ENCODE measurements at places on chromosomes 4 and X.

DNA sequence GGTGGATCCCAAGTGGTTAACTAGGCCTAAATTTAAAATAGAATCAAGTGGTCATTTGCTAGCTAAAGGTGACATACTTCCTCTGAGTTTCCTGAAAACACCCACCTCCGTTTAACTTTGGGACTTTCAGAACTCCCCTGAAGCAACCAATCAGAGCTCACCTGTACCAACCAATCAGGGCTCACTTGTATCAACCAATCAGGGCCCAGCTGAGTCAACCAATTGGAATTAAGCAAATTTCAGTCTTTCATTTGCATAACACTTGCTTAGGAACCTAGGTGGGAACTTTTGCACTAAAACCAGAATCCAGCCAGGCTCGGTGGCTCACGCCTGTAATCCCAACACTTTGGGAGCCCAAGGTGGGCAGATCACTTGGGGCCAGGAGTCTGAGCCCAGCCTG, 15.9 kb downstream of the GPC4 start:
- DNase-seq, result no peak

DNA sequence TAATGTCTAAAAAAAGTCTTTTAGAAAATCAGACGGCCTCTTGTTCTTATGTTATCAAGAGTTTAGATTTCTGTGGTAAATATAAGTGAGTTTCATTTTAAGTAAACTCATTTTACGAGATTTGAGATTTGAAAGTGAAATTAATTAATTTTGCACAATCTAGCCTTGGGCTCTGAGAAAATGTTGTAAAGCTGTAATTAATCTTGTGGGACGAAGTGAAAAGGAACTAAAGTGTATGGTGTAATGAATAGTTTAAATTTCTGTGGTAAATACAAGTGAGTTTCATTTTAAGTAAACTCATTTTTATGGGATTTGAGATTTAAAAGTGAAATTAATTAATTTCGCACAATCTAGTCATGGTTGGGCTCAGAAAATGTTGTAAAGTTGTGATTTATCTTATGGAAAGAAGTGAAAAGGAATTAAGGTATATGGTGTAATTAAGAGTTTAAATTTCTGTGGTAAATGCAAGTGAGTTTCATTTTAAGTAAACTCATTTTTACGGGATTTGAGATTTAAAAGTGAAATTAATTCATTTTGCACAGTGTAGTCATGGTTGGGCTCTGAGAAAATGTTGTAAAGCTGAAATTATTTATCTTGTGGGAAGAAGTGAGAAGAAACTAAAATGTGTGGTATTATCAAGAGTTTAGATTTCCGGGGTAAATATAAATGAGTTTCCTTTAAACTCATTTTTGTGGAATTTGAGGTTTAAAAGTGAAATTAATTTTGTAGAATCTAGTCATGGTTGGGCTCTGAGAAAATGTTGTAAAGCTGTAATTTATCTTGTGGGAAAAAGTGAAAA, 1.6 kb downstream of the SCML1 start:
- DNase-seq, result no peak

DNA sequence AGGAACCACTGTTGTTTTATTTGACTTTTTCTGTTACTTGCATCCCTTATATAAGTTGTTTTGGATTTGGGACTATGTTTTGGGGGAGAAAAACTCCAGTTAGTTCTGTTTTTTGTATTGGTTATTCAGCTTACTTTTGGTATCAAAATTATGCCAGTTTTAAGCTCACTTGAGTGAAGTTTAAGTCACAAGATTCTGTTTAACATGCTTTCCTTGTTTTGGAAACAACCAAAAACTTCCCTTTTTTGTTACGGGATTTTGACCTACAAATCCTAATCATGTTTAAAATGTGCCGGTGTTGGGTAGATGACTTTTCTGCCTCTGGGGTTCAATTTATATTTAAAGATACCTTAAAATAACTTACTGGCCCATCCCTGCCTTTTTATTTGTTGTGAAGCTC, 36.0 kb downstream of the CCNI start:
- DNase-seq, result no peak

DNA sequence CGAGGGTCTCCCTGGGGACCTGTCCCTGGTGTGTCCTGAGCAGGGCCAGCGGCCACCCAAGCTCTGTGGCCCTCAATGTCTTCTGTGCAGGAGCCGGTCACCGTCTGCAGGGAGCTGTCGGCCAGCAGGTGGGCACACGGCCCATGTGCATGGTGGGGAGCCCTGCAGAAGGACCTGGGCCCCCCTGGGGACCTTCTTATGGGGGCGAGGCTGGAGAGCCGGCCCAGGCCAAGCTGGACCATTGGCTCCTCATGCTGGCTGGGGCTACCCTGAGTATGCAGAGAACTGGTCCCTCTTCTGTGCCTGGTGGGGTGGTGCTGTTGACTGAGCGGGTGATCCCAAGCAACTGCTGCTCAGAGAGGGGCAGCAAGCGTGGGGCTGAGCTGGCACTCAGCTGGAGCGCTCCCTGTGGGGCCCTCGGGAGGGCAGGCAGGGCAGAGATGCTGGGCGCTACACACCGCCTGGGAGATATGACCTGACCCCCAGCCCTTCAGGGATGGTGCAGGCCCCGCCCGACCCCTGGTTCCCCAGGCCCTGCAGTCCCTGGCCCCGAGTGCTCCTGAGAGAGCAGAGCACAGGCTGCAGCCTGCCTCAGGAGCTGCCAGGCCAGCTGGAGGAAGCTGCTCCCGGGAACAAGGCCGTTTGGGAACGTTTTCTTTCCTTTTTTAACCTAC, 14.8 kb downstream of the NAT8L start:
- no peak for DNase-seq

DNA sequence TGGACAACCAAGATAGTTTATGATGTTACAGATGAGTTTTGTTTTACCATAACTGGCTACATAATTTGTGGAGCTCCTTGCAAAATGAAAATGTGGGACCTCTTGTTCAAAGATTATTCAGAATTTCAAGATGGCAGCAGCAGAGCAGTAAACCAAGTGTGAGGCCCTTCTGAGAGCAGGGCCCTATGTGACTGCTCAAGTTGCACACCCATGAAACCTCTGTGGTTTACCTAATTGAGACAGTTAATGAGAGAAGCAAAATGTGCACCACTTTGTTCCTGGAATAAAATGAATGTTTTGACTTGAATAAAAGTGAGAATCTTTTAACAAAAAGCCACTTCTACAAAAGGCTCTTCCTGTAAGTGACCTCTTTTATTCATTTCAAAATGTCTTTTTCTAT, 519.2 kb downstream of the RPA4 start:
- DNase-seq, result no peak

DNA sequence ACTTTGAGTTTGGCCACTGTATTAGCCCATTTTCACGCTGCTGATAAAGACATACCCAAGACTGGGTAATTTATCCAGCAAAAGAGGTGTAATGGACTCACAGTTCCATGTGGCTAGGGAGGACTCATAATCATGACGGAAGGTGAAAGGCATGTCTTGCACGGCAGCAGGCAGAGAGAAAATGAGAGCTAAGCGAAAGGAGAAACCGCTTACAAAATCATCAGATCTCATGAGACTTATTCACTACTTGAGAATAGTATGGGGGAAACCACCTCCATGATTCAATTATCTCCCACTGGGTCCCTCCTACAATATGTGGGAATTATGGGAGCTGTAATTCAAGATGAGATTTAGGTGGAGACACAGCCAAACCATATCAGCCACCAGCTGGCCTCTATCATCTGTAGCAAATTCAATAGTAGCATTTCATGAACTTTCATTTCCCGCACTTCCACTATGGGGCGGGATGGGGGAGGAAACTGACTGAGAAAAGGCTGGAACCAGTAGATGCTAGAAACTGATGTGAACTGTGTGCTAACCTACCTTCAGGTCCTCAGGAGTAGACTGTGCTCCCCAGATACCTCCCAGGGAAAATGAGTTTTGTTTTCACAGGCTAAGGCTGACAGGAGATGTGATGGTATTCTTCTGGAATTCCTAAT, 35.3 kb upstream of the LGI2 start:
- DNase-seq, result no peak

GRCh38 chr4:169229571-169230028, 41.2 kb downstream of the SH3RF1 start:
- DNase-seq, result no peak

GRCh38 chrX:12770440-12770839, 20.8 kb upstream of the PRPS2 start:
- DNase-seq, result no peak

DNA sequence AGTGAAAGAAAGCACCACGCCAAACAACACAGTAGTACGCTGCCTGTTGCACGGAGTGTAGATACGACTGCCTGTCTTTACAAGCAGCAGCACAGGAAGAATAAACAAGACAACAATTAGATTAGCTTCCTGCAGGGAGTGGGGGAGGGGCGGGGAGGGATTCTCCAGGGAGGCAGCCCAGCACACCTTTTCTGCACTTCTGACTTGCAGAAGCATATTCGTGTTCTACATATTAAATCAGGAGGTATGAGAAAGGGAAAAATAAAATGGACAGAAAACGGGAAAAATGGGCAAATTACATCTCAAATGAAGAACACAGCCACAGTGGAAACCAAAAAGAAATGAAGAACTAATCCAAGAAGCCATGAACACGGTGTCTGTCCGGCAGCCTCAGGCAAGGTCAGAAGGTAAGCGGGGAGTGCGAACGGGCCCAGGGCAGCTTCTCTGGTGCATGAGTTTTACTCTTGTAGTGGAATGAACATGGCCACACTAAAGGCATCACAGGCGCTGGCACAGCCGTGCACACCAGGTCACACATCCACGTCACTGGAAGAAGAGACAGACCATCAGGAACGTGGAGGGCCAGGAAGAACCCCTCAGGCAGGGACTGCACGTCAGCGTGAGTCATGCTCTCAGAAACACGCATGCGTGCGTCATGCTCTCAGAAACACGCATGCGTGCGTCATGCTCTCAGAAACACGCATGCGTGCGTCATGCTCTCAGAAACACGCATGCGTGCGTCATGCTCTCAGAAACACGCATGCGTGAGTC, 20.1 kb upstream of the ADRA2C start:
- DNase-seq, result no peak

GRCh38 chrX:30693999-30694650, 40.9 kb downstream of the GK start:
- no peak for DNase-seq

GRCh38 chrX:39258331-39258730, 457.1 kb downstream of the MID1IP1 start:
- no peak for DNase-seq

DNA sequence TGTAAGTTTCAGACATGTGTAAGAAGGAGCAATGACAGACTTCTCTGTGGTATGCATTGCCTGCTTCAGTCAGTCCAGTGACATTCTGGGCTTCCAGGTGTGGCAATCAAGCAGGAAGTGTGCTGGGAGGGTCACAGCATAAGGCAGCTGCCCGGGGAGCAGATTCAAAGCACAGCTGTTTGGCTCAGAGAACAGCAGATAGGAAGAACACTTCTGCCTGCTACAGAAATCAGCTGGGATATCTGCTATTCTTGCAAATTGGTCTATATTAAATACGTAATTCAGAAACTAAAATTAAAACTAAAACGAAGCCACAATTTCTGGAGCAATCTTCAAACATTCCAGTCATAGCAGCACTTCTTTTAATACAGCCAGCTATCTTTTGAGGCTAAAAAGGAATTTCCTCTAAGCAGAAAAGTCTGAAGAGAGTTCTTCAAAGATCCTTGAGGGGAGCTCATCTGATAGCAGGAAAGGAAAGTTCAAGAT, 47.5 kb upstream of the GALNT7 start:
- no peak for DNase-seq
